Esophagus mucosa (tissue), 1 donor: ENCODE measurements at places on chromosomes 2 and 18. TPM values are rescaled to one million over a fixed set of nuclear protein-coding genes. Genes with fewer than 3 reads are reported as not detected.

RTN4 gene
- total RNA-seq, result 137 TPM

SKOR2 gene
- not detected for total RNA-seq

KCNS3 gene
- 3.4 TPM for total RNA-seq

TNS1 gene
- 27.7 TPM for total RNA-seq

NAT8 gene
- total RNA-seq, result not detected

ACTG2 gene
- total RNA-seq, result 40.8 TPM

TTN gene
- total RNA-seq, result 1.5 TPM

DNA sequence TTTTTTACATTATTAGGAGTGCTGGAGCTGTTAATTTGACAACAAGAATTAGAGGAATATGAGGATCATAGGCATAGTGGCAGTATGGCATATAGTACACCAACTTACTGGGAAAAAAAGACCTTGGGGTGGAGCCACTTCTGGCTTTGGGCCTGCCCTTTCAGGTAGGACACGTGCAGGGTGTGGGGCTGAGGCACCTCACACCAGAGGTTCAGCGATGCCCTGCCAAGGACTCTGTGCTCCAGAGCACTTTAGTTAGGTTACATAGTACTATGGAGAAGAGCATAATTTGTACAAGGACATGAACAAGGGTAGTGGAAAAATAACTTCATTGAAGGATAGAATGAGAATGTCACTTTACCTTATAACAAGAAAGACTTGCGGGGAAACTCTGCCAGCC is 77.1 kb upstream of the CD302 start:
- peak; percentile 39 for ATAC-seq

GRCh38 chr2:60318544-60318943 is 234.9 kb downstream of the BCL11A start:
- no peak for ATAC-seq

DNA sequence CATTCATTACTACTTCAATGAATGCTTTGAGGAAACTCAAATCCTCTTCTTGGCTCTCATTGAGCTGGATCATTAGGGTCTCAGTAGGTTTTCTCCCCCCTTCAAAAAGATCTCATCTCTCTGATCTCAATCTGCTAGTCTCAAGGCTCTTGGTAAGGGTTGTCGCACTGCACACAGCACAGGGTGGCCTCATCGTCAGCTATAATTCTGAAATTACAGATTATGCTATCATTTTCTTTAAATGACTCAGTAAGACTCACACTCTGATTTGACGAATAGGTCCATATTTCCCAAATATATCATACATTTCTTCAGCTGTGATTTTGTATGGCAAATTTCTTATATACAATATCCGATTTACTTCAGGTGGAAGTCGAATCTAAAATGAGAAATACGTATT is 2.3 kb downstream of the SF3B6 start:
- ATAC-seq, result no peak

DNA sequence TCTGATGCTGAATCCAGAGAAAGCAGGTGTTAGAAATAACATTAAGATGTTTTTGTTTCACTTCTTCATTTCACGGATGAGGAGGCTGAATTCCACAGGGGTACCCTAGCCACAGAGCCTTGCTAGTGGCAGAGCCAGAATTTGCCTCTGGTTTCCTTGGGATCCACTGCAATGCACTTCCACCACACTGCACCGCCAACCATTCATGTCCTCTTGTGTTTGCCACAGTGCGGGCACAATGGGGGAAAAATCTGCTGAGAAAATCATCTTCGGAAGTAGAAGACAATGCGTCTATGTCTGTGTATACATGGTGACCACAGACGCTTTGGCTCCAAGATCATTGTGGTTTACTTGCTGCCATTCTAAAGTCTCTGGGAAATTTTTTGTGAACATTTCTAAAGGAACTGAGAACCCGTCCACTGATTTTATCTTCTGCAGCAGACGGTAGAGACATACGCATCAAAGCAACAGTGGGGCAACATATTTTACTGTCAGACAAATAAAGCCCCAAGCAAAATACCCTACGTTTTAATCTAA is 14.9 kb downstream of the ICOS start:
- no peak for ATAC-seq

GRCh38 chr2:11121099-11121822 is 34.0 kb upstream of the SLC66A3 start:
- no peak for ATAC-seq

DNA sequence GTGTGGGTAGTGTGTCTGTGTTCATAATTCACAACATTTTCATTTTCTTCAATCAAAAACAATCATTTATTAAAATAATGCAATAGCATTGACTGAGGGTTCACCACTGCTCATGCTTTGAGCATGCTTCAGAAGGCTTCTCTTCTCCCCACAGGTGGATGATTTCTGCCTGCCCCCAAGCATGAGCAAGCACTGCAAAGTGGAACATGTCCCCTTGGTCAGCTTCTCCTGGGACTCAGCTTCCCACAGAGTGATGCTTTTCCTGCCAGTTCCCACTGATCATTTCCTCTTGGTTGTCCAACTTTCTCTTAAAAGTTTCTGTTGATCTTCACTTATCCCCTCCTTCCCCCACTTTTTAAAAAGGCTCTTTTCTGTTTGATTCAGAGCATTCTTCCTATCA is 31.5 kb upstream of the CDH19 start:
- ATAC-seq, result no peak

DNA sequence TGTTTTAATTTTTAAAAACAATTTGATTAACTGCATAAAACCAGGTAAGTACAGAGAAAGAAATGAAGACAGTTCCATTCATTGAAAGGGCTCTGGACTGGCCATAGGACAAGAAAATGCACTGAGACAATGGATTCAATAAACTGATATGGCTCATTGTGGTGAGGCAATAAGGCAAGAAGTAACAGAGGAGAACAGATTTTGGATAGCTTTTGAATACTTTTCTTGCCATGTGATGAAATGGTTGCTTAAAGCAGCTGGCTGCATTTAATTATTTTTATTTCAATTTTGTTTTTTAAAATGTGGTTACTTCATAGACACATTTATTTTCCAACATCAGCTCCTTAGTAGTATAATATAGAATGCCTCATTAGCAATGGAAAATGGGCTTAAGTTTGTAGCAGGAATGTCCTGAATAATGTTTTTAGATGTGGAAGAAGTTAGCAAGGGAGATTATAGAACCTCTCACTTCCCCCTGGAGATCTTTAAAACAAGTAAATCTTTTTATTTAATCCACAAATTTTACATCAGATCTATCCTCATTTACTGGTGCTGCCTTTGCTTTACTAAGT is 646.9 kb upstream of the ZEB2 start:
- ATAC-seq, result no peak

DNA sequence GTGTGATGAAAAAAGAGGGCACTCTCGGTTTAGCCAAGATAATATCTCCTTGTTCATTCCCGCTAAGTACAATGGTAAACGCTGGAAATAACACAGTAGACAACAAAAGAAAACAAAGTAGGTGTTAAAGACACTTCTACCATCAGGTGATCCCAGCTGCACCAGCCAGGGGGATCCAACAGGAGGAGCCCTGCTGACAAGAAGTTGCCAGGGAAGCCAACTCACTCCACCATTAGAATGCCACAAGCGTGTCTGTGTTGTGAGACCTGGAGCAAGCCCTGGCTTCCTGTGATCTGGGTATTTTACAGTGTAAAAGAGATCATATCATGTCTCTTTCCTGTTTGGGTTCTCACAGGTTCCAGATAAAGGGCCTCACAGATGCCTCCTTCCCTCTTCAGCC is 117.0 kb downstream of the GRB14 start:
- ATAC-seq, result peak; percentile 62

DNA sequence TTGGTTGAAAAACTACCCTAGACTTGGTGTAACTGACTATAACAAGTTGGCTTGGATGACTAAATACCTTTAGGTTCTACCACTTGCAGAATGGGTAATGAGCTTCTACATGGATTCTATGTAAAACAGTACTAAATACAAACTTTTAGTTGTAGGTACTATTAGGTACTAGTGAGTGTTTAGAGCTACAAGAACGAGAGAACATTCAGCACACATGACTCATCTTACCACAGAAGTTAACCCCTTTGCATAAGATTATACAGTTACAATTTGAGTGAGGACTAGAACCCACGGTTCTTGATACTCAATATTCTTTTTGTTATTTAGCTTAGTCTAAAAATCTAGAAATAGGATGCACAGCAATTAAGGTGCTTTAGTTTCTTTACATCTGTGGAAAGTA is 101.7 kb upstream of the TFCP2L1 start:
- no peak for ATAC-seq

DNA sequence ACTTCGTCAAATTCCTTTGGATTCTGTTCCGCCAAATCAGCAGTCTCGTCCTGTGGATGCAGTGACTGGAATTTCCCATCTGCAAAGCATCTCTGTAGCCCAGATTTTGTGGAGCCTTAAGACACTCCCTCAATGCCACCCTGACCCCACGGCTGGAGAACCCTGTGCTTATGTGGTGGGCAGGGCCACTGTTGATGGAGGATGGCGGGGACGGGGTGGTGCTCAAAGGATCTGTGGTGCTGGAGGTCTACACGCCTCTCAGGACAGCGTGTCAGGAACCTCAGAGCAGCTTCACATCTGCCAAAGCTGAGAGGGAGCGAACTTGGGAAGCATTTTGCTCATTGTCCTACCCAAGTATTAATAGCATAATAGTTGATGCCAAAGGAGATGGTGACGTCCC is 200.1 kb downstream of the MGAT5 start:
- ATAC-seq, result no peak
